ENCODE measurements at places on chromosomes 11 and 22.

DNA sequence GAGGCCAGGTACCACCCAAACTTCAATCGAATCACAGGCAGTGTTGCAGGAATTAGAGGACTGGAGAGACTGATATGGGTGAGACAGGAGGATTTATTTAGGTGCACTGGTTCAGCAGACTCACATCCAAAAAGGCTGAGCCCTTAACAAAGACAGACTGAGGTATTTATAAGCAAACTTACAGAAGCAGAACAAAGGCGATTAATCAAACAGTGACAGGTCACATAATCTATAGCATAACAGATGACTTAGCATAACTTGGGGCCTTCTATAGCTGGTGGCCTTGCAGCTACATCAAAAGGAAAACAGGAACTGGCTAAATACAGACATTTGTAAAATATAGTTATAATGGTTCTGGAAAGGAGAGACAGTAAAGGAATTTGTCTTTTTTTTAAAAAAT is 2.1 kb downstream of the APOBEC3B start:
- peak overlapping the region; percentile 29 for H3K4me3 ChIP-seq
- no peak for DNase-seq
- peaks cover 53% of the 10 kb centered on the region for H3K36me3 ChIP-seq
- peaks cover 73% of the 10 kb centered on the region for H3K4me1 ChIP-seq

GRCh38 chr11:115384236-115384635 is 120.0 kb downstream of the CADM1 start:
- peaks cover 3% of the 10 kb centered on the region for H3K4me1 ChIP-seq
- H3K27me3 ChIP-seq: peaks cover 5% of the 10 kb centered on the region
- no peak overlapping the region for H3K27ac ChIP-seq
- H3K4me3 ChIP-seq: no peak overlapping the region

GRCh38 chr11:13762718-13763117 is 94.2 kb downstream of the FAR1 start:
- no peaks in the 10 kb centered on the region for H3K27me3 ChIP-seq
- DNase-seq: no peak
- H3K4me3 ChIP-seq: no peak overlapping the region

DNA sequence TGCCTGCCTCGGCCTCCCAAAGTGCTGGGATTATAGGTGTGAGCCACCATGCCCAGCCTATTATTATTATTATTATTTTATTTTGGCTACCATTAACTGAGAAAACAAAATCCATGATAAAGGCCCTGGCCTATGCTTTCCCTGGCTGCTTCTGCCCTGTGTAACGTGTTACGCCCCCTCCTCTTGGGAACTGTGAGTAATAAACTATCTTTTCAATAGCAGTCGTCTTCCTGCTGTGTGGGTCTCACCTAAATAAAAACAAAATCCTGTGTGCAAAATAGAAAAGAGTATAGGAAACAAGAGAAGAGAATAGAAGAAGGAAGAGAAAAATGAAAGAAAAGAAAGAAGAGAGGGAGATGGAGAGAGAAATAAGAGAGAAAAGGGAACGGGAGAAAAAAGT is 237.0 kb downstream of the MIAT start:
- H3K36me3 ChIP-seq: no peaks in the 10 kb centered on the region
- no peaks in the 10 kb centered on the region for H3K4me1 ChIP-seq
- H3K27ac ChIP-seq: no peak overlapping the region

DNA sequence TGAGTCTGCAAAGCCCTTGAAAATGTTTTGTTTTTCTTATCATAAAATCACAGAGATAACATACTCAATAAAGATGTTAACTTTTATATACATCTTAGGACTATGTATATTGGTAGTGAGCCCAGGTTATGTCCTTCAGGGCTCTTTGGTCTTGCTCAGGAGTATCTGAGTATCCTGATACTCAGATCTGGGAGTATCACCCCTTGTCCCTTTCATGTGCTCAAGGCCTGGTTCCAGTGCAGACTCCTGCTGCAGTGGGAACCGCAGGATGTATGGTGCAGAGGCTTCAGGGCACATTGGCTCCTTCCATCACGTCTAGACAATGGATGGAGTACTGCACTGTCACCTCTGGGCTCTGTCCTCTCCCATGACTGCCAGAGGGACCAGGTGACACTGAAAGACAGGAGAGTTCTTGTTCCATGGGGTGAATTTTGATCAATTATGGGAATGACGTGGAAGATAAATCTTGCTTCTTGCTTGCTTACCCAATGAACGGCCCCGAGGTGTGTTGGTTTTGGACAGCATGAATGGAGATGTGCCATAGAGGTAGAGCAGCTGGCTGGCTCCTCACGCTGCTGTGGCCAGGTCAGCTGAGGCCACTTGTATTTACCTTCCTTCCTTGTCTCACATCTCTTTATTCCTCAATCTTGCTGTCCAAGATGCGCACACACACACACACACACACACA is 215.5 kb downstream of the ARHGAP42 start:
- H3K4me3 ChIP-seq: no peak overlapping the region
- no peaks in the 10 kb centered on the region for H3K4me1 ChIP-seq
- H3K27me3 ChIP-seq: no peaks in the 10 kb centered on the region

DNA sequence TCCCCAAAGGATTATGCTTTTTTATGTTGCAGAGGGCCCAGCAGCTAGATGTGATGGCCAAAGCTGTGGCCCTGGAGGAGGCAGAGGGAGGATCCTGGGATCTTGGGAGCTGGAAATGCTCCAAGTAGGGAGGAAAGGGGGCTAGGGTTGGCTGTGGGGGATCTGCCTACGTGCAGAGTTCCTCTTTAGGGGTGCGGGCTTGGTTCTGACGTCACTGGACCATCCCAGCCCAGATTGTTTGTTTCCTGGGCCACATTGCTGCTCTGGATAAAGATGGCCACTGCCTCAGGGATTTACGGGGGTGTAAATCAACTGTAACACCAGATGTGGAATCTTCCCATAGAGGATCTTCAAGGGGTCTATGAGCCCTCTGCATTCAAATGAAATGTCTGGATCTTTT is 110.3 kb upstream of the SYT13 start:
- no peaks in the 10 kb centered on the region for H3K27me3 ChIP-seq
- DNase-seq: no peak
- no peak overlapping the region for H3K4me3 ChIP-seq
- H3K27ac ChIP-seq: no peak overlapping the region
